Stimulated activated CD4-positive, alpha-beta T cell treated with anti-CD3 and anti-CD28 coated beads, Interleukin-2, amount 100 ng/mL, for 4 hours (primary cell): ENCODE measurements at places on chromosomes 1 and 21.

DNA sequence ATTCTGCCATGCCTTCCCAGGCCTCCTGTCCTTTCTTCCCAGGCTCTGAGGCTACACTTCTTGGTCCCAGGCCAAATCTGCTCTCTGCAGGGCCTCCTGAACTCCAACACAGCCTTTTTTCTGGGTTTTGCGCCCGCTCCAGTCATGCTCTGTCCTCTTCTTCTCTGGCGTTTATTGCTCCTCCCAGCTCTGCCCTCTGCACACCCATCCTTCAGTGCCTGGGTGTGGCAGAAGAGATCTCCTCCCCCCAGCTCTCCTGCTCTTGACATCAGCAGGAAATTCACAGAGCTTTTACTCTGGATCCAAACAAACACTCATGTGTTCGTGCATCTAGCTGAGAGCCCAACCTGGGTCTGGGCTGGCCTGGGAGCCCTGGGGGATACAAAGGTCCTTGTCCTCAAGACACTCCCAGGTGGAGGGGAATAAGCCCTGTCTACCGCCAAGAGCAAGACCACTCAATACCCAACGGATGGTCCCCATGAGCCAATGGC lies 22.9 kb upstream of the EPS8L3 start:
- no peak for DNase-seq

DNA sequence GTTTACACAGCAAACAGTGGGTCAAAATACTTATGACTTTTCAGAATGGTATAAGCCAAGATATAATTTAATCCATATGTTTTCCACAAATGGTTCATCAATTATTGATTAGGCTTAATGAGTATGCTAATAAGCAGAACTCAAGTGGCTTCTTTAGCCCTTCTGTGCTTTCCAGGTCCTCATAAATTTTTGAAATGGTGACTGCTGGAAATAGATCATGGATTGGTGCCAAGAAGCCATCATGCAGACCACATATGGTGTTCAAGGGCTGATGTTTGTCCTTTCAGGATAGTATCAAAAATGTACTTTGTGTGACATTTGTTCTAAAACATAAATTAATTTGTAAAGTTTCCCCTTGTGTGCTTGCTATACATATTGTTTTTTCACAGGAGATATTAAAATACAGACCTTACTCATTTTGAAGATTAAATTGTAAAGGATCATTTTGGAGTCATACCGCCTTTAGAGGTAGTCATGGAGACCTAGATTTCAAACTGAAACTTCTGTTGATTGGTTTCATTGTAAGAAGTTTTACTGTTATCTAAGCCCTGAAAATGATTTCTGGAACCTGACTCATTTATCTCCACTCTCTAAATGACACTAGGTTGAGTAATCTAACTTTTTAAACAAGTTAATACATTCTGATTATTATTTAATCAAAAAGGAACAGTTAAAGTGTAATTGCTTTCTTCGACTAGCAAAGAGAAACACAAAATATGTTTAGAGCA lies 507.9 kb downstream of the PLA2G4A start:
- no peak for DNase-seq

DNA sequence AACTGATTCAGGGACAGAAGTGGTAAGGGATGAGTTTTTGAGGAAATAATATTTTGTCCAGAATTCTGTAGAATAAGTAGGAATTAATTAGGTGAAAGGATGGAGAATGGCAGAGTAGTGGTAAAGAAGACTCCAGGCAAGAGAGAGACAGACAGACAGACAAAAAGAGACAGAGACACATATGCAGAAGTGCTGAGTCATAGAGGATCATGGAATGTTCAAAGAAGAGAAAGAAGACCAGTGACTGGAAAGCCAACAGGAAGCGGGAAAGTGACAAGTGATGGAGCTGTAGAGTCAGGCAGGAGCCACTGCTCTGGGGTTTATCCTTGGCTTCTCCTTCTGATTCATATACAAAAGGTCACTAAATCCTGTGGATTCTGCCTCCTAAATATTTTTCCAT lies 85.9 kb downstream of the UROD start:
- no peak for DNase-seq

DNA sequence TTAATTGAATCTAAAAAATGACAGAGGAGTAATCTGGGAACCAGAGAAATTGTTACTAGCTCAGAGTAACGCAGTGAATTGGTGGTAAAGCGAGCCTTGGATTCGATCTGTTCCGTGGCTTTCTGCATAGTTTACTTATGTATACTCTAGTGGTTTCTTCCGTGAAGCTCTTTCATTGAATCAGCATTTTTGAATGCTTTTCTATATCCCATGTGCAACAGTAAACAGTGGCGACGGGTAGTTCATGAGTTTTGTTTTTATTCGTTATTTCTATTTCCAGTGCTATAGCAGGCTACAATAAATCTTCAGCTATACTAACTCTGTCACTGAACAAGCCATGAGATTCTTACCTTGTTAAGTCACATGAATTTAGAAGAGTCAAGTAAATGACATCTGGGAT lies 14.5 kb upstream of the MAP3K7CL start:
- DNase-seq: no peak

DNA sequence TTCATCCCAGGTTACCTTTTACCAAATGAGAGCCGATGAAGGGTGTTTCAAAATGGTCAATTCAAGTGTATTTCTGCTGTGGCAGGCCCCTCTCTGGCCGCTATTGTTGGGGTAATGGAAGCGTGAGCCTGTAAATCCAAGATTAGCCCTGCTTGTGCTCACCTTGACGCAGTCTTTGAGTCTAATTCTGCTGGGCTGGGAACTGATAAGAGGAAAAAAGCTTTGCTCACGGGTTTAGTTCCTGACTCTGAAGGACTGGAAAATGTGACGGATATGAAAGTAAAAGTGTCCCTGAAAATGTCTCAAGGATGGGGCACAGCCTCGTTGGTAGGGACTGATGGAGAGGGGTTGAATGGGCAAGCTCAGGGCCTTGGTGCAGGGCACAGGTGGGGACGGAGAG lies 125.9 kb upstream of the GALNT2 start:
- no peak for DNase-seq

DNA sequence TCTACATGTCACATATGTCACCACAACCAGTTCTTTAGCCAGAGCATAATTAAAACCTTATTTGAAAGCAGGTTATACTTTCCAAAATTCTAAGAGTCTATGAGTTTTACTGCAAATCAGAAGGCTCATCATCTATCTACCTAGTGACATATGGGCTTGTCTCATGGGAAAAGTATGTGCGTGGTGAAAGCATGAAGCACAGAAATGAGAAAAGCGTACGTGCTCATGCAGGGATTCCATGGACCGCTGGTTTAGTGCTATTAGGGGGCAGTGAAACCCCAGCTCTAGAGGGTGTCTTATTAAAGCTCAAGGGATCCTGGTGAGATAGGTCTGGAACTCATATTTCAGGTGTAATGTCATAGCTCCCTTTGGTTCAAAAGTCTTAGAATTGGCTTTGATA lies 50.2 kb downstream of the FAM163A start:
- DNase-seq: no peak

DNA sequence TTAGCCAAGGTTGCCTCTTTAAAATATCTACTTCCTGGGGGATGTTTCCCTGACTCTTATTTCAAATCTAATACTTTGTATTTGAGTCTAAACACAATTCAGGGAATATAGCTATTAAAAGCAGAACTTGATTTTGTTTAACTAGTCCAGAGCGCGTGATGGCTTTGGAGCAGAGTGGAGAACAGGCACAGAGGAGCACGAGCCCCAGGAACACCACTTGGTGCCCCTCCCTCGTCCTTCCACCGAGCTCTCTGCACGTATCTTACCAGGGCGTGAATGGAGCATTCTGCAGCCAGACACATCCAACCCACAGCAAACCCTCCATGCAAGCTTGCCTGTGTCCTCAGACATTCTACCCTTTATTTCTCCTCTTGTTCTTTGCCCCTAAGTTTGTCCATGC lies 14.1 kb downstream of the KIF26B start:
- no peak for DNase-seq

- no peak for DNase-seq
These were observed 83.0 kb downstream of the RRAGC start for GRCh38 chr1:38776466-38777065.

DNA sequence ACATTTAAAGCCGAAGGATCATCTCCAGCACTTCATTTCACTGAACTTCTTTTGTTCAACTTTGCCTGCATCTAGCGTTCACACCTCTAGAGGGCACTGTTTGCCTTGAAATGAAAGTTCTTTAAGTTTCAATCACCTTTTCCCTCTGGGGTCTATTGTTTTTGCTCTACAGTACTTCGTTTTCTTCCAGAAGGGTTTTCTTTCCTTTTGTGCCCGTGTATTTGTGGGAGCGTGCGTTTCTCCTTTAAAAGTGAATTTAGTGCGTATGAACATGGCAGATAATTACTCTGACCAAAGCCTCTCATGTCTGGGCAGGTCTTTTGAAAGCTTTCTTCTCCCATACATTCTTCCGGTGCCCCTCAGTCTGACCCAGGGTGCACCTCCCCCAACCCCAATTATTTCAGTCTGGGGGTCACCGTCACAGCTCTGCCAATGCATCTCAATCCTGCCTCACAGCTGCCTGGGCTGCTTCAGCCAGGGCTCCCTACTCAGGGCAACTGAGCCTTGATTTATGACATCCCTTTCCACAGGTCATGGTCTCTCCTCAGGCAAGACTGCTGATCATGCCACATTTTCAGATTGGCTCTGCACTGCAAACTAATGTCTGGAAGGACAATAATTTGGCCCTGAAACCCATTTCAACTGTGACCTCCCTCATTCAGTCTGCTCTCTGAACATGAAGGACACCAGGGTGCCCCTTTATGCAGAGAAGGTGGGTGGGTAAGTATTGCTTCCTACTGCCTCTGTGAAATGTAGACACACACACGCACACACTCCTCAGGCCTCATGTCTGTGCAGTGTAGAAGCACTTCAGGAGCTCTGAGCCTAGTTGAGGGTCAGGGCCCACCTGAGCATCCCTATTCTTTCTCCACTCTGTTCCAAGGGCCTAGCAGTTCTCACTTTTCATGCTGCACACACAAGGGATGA lies 88.6 kb downstream of the NUF2 start:
- peak; percentile 2 for DNase-seq

DNA sequence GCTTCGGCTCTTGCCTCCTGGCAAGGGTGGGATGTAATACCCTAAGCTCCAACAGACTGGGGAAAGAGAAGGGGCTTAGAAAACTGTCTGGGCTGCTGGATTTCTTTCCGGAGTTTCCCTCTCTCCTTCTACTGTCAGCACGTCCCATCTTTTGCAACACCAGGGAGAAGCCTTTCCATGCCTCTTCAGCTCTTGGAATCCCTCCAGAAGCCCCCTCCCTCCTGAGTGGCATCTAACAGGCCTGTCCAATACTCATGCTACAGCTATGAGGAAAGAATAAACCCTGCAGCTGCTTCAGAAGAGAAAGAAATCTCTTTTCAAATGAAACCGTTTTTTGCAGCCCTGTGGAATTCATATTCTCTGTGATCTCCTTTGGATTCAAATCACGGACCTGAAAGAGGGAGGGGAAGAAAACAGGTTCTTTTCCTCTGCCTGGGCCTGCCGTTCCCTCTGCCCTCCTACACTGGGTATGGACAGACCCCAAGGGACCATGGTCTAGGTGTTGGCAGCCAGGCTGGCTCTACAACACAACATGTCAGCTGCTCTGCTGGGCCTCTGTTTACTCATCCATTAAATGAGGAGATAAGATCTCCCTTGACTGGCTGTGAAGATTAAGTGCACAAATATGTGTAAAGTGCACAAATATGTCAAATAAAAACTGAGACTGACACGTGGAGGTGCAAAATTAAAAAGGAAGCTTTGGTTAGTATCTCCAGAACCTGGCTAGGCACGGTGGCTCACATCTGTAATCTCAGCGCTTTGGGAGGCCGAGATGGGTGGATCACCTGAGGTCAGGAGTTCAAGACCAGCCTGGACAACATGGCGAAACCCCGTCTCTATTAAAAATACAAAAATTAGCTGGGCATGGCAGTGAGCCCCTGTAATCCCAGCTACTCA lies 6.0 kb upstream of the CAPN2 start:
- no peak for DNase-seq

GRCh38 chr1:224879162-224879803 lies 50.2 kb upstream of the DNAH14 start:
- DNase-seq: no peak

GRCh38 chr21:37095821-37096220 lies 22.8 kb downstream of the TTC3 start:
- no peak for DNase-seq

DNA sequence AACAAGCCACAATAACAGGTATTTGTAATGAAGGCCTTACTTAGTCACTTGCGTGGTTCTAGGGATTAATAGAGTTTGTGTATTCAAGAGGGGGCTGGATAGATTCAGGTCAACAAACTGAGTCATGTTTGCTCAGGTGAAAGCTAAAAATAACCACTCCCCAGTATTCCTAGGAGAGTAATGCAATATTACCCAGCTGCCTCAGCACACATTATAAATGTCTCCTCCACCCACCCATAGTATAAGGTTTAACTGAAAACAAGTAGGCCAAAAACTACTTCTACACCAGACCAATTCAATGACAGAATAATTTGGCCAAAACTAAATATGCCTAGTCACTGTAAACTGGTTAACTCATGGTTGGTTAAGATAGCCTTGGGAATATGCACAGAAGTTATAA lies 34.4 kb downstream of the WLS start:
- DNase-seq: no peak

DNA sequence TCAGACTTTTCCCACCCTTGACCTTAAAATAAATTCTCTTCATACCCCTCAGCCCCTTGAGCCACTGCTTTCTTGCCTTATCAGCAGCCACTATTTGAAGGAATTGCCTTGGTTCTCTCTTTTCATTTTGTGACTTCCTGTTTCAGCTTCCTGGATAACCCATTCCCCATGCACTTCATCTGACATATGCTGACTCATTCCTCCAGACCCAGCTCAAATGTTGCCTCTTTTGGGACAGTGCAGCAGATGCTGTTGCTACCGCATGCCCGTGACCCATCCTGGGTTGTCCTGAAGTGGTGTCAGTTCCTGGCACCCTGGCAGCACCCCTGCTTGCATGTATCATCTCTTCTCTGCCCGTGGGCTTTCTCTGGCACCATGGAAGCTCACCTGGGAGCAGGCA lies 496.1 kb downstream of the PTPRU start:
- DNase-seq: no peak

DNA sequence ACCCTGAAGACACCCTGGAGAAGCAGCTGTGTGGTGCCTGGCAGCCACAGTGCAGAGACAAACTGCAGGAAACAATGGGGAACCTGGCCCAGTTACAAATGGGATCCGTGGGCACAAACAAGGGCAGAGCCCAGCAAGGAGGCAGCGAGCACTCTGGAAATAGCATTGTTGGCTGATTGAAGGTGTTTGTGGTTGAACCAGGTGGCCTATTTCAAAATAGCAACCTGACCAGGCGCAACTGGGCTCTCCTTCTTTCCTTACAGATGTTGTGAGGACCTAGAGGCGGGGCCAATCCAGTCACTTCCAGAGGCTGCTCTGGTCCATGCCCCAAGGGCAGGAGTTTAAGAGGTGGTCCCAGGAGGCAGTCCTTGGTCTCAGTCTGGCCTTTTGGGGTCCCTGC lies 21.7 kb upstream of the ZBTB21 start:
- DNase-seq: no peak

GRCh38 chr1:87872189-87872588 lies 543.5 kb downstream of the LMO4 start:
- DNase-seq: no peak

- no peak for DNase-seq
These were observed 136.1 kb downstream of the SIPA1L2 start for GRCh38 chr1:232493869-232494268.
